Stimulated activated CD4-positive, alpha-beta T cell treated with anti-CD3 and anti-CD28 coated beads, Interleukin-12 subunit alpha, Interleukin-12 subunit beta, amount 100 ng/mL, for 48 hours (primary cell): ENCODE measurements at places on chromosomes 5 and 9.

GRCh38 chr5:59577485-59577884, 316.0 kb downstream of the PDE4D start:
- DNase-seq: no peak

- DNase-seq: no peak
Measured at GRCh38 chr9:105150991-105151685, 93.3 kb upstream of the SLC44A1 start.

GRCh38 chr5:36494028-36494427, 112.4 kb upstream of the SLC1A3 start:
- no peak for DNase-seq

- no peak for DNase-seq
Measured at GRCh38 chr9:112819635-112820496, 69.3 kb downstream of the SNX30 start.

GRCh38 chr5:149129181-149129580, 12.1 kb upstream of the ABLIM3 start:
- no peak for DNase-seq

- peak; percentile 41 for DNase-seq
Measured at GRCh38 chr9:76576344-76576743, 117.4 kb downstream of the GCNT1 start.

DNA sequence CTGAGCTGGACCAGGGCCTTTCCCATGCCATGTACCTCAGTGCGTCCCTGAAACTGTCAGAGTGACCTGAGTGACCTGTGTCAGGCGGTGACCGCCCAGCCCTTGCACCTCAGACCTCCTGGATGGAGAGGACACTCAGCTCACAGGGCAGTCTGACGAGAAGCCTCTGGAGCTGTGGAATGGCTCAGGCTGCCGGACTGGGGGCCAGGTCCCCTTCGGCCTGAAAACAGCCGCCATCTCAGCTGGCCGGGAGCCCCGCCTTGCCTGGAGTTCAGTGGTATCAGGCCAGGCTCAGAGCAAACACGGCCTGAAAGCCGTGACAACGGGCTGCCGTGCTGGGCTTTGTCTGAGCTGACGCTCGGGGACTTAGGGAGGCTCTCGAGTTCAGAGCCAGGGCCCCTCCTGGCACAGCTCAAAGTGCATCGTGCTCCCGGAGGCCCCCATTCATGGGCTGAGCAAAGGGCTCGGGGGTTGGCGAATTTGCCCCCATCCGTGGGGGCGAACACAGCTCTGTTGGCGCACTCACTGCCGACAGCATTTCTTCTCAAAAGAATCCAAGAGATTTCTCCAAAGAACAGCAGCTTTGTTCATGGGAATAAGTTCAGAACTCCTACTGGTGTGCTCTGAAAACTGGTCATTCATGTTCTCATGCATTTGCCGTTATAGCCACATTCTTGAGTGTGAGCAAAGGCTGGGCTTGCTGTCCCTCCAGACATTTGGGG, 8.4 kb upstream of the SLC9A3 start:
- DNase-seq: no peak

DNA sequence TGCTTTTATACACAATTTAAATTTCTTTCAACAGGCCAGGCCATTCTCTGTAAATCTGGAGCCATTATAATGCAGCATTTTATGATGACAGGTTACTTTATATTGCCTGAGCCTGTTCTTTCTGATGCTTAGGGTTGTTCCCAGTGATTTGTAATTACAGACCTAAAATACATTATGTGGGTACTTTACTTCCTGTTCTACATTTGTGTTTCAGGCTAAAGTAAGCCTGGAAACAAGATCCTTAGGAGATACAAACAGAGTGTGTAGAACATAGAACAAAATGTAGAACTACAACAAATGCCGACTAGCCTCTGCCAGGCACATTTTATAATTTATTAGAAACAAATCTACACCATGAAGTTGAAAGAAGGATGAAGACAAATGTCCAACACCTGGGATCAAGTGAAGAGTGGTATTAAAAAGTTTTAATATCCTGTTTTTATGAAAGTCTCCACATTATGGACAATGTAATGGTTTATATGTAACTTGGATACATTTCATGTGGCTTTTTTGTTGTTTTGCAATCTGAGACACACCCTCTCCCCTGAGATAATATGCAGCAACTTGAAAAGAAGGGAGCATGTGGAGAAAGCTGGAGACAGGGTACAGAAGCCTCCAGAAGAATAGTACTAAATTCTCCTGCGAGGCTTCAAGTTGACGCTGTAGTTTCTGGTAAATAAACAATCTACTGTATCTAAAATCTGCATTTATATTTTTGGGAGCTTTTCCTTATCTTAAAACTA, 46.9 kb downstream of the VCAN start:
- no peak for DNase-seq

DNA sequence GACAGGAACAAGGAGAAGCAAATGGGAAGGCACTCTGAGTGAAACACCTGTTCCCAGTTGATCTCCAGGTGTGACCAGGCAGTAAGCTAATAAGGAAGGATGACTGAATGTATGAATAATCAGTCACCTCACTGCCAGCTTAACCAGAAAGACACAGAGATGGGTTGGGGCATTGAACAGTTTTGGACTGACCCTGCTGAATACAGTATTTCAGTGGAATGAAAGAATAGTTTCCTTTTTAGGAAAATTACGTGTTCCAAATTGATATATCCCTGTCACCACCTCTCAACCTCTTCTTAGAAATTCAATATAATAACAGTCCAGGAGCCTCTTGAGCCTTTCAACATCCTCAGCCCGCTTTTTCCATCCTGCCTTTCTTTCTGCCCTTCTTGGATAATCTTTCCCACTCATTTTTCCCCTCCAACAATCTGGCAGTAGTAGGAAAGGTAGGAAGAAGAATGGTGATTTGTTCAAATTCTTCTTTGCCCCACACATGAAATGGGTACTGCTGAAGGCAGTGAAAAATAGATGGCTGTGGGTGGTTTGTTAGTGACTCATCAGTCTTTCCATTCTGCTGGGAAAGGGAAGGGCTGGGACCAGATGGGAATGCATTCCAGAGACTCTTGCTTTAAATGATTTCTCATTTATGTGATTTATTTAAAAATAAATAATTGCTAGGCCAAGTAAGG, 117.9 kb downstream of the ZSWIM6 start:
- DNase-seq: no peak

DNA sequence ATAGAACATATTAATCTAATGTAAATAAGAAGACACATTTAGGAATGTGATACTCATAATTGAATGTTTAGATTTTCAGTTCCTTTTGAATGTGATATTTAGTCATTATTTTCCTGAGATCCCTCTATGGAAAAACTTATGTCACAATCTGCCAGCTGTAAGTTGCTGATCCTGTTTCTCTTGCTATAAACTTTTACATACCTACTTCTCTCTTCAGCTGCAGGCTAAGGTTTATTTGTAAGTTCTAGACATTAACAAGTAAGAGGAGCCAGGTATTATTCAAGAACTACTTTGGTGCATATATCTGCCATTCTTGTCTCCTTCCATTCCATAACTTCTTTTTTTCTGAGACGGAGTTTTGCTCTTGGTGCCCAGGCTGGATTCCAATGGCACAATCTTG, 462.4 kb downstream of the PRR16 start:
- DNase-seq: no peak

DNA sequence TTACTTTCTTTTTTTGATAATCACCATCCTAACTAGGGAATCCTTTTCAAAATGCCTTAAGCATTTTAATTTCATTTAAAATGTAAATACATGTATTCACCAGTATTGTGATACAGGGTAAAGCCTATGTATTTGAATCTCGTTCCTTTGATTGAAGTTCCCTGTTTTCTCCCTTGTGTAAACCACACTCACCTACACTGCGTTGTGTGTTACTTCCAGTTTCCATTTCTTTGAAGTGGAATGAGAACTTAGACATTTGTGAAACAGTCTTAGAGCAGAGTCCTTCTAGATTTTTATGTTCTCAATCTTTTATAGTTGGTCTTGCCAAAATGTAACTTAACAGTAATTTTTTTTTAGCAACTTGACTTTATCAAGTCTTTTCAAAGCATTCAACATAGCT, 101.4 kb downstream of the ZNF462 start:
- DNase-seq: no peak

GRCh38 chr5:77772729-77773128, 3.4 kb downstream of the TBCA start:
- DNase-seq: no peak

DNA sequence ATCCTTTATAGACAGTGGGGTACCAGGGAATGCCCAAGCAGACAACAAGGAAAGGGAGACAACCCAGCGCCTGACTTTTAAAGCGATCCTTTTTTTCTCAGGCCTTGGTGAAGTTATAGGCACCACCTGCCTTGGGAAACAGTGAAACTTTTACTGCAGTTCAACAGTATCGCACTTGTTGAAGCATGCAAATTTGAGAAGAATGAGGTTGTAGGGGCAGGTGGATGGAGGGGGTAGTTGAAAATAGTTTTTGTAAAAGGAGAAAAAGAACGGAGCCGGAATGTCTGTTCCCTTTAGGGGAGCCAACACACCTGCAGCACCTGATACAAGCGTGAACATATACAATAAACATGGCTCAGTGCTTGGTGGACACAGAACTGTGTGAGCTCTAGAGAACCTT, 190.2 kb upstream of the NR3C1 start:
- DNase-seq: no peak

GRCh38 chr9:126482361-126483044, 131.2 kb upstream of the LMX1B start:
- DNase-seq: no peak

- no peak for DNase-seq
Measured at GRCh38 chr9:99303177-99303576, 81.1 kb downstream of the SEC61B start.

DNA sequence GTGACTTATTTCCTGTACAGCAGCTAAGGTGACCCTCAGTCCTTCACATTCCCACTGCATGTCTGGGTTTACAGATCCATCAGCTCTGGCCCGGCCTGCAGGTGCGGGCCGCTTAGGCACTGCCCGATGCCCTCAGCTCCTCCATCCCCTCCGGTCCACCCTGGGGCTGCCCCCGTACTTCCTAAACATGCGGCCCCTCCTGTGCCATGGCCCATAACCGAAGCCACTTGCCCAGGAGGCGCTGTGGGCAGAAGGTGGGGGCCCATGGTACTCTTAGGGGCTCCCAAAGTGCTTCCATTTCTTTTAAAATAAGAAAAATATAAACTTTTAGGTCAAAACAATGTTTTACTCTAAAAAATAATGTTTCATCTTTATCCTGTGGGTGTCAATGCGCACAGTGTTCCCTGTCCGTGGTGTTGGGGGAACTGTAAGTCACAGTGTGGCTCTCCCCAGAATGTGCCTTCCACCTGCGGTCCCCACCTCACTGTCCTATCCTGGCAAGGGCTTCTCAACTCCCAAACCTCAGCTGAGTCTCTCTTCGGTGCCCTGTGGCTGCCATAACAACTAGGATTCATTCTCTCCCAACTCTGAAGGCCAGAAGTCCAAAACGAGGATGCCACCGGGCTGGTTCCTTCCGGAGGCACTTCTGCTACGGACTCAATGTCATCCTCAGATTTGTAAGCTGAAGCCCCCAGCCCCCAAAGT, 132.7 kb upstream of the LPCAT1 start:
- no peak for DNase-seq

- no peak for DNase-seq
Measured at GRCh38 chr5:141529002-141529401, 40.1 kb downstream of the PCDHGC5 start.

- no peak for DNase-seq
Measured at GRCh38 chr9:93601063-93601462, 24.7 kb downstream of the PHF2 start.

- no peak for DNase-seq
Measured at GRCh38 chr5:59666440-59667068, 227.0 kb downstream of the PDE4D start.

DNA sequence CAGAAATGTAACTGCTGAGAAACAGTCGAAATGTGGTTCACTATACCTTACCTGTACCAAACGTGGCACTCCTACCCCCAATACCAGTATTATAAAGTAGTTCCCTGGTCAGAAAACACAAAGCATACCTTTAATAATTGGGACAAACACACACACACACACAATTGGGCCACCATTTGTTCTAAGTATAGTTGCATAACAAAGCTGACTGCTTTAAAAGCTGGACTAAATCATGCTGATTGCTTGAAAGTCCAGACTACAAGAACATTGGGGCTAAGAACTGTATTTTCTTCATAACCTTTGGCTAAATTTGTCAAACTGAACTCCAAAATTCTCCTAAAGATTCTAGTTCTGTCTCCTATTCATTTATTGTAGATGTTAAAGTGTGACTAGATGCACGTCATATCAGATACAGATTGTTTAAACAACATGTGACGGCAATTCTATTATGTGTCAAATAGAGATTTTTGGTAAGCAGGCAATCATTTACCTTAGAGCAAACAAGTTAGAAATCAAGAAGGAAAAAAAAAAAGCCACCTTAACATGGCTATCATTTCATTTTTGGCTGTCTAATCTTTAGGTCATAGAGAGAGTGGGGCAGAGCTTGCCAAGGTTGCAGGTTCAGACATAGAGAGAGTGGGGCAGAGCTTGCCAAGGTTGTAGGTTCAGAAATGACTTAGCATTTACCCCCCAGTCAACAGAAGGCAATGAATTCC, 265.1 kb downstream of the ARL15 start:
- no peak for DNase-seq

DNA sequence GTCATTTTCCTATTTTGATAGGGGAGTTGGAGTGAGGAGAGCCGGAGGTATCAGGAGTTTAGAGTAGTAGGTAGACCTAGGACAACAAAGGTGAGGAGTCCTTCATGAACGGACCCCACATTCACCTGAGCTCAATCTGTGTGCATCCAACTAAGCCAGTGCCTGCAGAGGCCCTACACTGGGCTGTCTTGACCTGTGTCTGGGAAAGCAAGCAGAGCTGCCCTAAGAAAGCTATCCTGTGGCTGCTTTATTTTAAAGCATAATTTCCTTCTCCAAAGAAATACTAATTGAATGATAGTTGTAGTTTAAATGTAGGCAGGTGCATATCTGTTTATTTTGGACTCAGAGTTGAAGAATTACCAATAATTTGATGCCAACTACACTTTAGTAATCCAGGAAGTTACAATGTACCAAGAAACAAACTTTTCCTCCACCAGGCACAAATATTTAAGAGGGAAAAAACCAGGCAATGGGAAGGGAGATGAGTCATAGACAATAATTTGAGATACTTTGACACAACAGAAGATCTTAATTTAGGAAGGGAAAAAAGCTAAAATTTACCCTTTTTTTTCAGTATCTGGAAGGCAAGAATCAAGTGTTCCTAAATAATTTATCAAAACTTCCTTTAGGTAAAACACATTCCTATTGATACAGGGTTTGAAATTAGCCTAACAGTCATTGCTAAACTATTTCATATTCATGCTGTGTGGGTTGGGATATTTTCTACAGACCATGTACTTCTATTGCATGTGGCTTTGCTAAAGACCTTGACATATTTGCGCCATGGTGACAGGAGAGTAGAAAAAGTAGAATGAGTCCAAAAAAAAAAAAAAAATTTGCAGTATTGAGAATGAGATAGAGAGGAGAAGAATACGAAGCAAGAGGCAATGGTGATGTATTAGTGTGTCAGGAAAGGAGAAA, 376.6 kb upstream of the TUSC1 start:
- no peak for DNase-seq

GRCh38 chr9:101093620-101094019, 65.1 kb downstream of the PLPPR1 start:
- DNase-seq: no peak

- peak; percentile 42 for DNase-seq
Measured at GRCh38 chr5:6780802-6781391, 67.7 kb downstream of the TENT4A start.

GRCh38 chr5:746258-746761, 38.2 kb downstream of the ZDHHC11B start:
- no peak for DNase-seq
